ENCODE measurements at places on chromosomes 7 and 10.

DNA sequence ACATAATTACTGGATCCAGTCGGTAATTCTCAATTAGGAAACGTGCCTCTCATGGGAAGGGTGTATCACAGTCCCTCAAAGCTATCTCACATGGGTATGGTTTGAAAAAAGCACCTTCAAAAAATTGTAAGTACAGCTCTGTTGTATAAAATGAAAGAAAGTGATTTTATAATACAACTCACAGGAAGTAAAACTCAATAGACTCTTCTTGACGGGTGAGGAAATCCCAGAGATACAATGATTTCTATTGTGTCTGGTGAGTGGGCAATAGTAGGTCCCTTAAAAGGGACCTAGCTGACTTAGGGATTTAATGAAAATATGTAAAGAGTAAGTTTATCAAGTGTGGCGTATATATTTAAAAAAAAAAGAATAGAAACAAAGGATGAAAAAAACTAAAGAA is 27.0 kb downstream of the TASOR2 start:
- DNase-seq, result no peak

DNA sequence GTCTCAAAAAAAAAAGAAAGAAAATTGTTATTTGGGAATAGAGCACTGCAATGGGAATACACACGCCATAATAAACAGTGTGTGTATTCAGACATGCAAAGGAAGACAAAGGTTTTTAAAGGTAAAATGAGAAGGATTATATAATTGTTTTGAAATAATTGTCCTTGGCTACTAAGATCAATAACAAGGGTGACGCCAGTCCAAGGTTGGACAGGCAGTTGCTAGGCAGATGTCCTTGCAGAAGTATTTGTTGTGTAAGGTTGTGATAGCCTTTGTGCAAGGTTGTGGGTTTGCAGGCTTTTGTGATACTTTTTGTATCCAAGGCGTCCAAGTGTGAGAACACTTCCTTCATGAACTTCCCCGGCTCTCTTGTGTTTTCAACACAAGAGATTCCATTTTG is 72.3 kb upstream of the PRLHR start:
- DNase-seq, result no peak

GRCh38 chr7:30844483-30844874 is 67.2 kb upstream of the AQP1 start:
- no peak for DNase-seq

- DNase-seq, result no peak
Measured at GRCh38 chr10:116848944-116849247, 403 bp upstream of the ENO4 start.
